ENCODE measurements at places on chromosomes 5 and 9.
A peak's percentile ranks its signal among the peaks of the same experiment; 100 is the strongest.

DNA sequence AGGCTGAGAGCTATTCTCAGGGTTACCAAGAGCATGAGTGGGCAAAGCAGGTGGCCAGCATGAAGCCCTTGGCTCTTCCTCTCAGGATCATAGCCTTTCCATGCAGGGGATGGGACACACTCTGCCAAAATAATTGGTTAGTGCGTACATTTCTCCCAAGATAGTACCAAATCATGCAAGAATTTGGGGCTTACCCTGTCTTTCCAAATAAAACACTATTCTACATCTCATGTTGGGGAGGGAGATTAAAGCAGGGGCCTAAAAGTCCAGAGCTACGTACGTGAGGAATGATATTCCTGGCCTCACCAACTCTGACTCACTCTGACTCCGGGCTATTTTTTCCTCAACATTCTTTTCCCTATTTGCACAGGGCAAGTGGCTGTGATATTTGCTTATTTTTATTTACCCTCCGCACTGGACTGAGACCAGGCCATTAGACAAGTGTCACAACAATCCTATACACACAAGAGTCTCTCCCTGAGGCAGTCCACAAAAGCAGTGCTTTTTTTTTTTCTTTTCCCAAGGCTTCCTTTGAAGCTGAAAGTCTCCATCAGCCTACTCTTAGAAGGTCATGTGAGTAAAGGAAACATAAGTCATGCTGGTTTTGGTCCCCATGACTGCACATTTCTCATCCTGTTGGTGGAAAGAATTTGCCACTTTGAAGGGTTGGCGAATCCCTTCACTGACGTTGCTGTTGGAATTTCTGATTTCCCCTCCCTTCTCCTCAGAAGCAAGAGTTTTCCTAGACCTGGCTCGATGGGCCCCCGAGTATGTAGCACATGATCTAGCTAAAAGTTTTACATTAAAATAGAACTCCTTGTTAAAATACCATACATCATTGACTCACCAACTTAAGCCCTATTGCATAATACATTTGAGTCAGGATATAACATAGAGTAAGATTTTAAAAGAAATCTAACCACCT lies 40.0 kb downstream of the TMEM252 start:
- peak; percentile 43 for DNase-seq

DNA sequence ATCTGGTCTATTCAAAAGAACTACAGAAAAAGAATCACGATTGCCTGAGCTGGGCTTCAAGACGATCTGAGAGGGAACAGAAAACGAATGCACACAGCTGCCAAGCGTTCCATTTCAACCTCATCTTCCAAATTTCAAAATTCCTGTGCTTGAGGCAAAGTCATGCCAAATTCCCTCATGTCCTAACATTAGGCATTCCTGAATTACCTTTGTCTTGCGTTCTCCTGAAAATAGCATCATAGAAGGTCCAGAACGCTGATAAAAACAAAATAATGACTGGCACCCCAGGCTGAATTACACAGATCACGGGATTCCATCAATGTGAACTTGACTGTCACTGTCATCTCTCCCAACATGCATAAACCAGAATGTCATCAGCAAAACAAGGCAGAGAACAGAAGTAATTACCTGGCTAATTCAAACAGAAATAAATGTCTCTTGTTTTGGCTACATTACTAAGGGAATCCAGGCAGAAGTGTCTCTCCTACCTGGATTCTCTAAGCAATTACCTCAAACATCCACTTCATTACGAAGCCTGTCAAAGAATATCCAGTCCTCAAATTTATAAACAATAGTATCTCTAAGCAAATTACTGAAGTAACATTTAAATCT lies 12.0 kb upstream of the CDH6 start:
- no peak for DNase-seq

GRCh38 chr5:44809215-44809955 lies 638 bp downstream of the MRPS30 start:
- DNase-seq = peak; percentile 81

DNA sequence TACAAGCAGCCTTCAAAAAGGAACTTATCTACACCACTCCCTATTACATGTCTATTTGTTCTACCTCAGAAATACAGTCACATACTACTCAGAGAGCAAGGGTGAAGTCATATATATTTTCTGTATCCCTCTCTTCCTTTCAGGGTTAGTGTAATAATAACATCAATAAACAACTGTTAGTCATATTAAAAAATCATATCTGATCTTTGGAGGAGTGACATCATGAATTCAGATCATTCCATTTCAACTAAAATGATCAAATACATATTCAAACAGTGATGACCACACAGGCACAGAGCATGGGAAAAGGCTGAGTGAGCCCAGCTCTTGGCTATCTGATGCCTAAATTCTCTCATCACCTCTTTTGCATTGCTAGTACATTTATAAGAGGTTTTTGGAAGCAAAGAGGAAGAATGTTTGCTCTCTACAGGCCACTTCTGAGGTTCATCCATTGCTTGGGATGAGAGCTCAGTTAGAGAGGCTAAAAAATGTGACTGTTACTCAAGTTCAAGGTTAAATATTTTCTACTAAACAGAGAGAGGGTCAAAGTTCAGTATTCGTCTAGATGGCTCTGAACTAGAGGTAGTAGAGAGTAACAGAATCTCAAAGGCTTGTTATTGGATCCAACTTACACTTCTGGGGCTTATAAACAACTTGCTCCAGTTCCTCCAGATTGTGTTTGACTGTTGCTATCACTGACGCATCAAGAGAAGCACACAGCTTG lies 39.0 kb downstream of the RIGI start:
- no peak for DNase-seq

DNA sequence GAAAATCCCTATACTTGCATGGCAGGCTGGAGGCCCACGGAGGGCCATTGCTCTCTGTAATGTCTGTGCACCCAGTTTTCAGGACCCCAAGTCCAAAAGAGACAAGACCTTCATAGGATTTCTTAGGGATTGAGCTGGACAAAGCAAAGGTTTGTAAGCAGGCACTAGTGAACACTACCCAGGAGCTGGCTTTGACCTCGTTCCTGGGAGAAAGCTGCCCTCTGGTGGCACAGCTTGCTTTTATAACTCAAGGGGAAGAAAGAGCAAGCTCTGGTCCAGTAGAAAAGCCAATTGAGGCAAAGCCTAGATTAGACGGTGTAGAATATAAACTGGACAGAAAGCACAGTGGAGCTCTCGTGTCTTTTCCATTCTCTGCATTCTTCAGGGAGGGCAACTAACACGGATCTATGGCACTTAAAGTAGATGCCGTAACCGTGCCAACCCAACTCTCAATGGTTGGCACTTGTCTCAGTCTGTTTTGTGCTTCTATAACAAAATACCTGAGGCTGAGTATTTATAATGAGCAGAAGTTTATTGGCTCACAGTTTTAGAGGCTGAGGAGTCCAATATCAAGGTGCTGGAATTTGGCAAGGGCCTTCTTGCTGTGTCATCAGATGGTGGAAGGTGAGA lies 7.9 kb downstream of the GABRP start:
- peak; percentile 88 for DNase-seq

GRCh38 chr5:77518304-77518703 lies 26.2 kb upstream of the WDR41 start:
- DNase-seq = peak; percentile 77

DNA sequence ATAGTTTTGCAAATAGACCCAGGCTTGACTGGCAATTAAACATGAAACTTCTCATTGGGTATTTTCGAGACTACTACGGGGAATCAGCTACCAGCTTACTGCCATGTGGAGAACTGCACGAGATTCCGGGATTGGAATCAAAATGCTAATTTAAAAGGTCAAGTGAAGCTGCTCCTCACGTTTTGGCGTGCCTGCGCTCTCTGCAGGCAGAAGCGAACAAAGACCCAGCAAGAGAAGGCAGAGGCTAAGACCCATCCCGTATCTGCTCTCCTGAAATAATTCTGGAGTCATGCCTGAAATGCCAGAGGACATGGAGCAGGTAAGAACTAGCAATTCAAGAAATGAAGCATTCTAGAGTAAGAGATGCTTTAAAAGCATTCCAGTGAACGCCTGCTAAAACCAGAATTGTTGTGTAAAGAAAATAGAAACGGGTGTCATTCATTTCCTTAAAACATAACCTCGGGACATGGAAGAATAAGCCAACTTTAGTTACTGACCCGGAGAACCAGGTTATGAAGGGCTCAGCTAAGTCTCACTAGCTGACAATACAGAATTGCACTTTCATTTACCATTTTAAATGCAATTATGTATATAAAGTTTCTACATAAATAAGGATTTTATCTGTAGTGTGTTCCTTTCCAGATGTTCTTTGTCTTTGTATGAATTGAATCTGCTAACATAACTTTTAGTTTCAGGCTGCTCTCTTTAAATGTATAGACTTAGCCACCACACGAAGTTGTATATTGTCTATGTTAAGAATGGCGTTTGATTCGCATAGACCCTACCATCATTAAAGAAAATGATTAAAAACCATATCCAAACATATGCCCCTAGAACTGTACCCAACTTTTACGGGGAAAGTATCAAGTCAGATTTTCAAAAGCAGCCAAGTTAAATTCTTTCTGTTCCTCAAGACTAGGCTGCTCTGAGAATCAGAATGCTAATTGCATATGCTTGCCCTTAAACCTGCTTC lies 2.0 kb upstream of the MAT2B start:
- DNase-seq = peak; percentile 74

DNA sequence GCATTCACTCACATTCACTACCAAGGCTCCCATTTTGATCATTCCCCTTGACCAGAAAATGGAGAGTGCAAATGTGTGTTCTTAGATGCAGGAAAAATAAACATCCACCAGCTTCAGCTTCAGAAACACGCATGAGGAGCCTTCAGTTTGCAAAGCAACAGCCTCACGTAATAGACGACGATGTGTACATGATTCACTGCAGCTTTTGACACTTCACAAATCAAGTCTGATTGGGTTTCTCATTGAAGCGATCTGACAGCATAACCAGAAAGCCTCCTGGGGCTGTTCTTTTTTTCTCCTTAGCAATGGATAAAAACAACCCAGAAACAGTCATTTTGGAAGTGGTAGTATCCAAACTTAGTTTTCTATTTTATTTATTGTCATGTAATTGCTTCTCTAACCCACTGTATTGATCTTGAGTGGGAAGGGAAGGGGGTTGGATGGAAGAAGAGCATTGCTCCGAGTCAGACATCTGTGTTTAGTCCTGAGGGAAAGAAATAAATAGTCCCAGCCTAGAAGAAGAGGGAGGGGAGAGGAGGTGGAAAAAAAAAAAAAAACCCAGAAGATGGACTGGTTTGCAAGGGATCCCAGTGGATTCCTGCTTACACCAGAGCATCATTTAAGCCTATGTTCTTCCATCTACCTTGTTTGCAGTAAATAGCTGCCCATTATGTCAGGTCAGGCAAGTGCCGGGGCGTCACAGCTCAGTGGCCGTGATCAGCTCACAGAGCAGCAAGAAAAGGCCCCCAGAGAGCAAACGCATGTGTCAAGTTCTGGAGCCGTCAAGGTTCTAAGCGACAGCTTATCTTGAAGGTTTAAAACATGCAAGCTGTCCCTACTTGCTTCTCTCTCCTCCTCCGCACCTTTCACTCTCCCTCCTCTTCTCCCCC lies 190.2 kb upstream of the SNX2 start:
- DNase-seq = peak; percentile 31

DNA sequence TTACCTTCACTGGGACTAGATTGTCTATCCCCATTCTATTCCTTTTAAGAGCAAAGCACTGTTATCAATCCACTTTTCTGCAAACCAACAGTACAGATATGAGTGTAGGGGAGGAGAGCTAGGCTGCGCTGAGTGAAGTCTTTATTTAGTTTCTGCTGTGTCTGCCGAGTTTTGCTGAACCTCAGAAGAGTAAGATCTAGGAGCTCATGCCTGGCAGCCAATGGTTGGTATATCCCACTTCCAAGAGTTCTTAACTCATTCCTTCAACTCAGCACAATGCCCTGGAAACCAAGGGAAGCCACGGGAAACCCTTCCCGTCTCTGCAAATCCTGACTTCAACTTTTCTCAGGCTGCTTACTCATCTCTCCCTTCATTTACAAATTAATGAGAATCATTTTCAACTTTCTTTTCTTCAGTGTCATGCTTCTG lies 58.0 kb upstream of the JAK2 start:
- no peak for DNase-seq

GRCh38 chr5:11822598-11822997 lies 81.6 kb downstream of the CTNND2 start:
- DNase-seq = no peak

- DNase-seq = peak; percentile 47
Measured at GRCh38 chr5:132987531-132988408, 24.3 kb upstream of the AFF4 start.

- peak; percentile 35 for DNase-seq
Measured at GRCh38 chr9:123346026-123346425, 10.0 kb upstream of the CRB2 start.

DNA sequence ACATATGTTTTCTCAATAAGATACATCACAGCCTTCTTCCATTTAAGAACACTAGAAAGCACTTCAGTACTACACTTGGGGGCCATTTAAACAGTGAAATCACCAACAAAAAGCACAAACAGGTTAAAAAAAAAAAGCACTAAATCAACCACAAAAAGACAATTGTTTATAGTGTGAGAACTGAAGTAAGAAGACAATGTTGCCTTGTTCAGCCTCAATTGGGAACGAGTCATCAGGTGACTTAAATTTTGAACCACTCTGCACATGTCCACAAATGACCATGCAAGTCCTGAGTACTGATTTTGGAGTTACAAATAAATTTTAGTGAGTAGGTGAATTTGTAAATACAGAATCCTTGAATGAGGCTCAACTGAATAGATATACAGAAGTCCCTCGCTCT lies 37.2 kb upstream of the HNRNPA0 start:
- DNase-seq = no peak

DNA sequence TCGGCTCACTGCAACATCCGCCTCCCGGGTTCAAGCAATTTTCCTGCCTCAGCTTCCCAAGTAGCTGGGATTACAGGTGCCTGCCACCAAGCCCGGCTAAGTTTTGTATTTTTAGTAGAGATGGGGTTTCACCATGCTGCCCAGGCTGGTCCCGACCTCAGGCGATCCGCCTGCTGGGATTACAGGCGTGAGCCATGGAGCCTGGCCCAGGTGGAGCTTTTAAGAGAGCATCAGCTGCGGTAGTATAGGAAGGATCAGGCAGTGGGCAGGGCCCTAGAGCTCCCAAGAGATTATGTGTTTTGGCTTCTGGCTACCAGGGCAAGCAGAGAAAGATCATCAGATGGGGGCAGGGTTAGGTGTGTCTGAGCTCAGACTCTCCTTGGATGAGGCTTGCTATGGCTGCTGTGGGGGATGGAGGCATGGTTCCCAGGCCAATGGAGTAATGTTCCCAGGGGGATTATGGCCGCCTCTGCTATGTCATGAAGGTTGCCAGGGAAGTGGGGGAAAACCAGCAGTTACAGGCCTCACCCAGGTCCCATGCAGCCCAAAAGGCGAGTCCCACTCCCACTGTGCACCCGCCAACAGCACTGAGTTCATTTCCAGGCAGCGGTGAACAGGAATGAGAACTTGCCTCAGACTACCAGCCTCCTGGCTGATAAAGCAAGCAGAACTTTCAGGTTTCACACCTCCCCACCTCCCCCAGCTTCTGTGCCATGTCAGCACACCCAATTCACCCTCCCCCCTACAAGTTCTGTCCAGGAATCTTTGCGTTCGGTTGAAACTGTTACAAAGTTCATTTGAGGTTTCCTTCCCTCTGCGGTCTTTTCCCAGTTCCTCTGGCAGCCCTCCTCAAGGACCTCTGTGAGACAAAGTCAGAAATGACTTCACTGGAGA lies 507.6 kb downstream of the SPATA31D1 start:
- DNase-seq = peak; percentile 17

- peak; percentile 18 for DNase-seq
Measured at GRCh38 chr9:109904666-109905065, 124.7 kb downstream of the PALM2AKAP2 start.

- DNase-seq = no peak
Measured at GRCh38 chr5:181054871-181055459, 14.9 kb downstream of the BTNL9 start.
